Activated gamma-delta T cell treated with anti-CD3 and anti-CD28 coated beads, Interleukin-2, amount 50 U/mL, for 16 hours (primary cell): ENCODE measurements at places on chromosomes 2 and 18.

- DNase-seq: no peak
These were observed 168.1 kb upstream of the HS6ST1 start for GRCh38 chr2:128486640-128487375.

DNA sequence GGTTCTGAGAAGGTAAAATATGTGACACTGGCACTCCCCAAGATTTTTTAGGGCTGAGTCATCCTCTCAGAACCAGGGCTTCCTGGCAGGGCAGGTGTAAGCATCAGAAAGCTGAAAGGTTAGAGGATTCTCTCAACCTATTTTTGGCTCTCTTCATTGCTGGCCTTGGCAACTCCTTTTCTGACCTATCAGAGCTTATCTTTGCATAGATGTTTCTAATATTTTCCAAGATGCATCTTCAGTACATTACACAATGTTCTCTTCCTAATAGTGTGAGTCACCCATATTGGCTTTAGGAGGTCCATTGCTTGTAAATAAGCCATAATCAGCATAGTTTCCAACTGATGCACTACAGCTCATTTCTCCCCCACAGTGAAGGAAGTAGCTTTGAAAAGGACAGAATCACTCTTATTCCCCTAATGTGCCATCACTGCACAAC, 2008.4 kb upstream of the PIK3C3 start:
- DNase-seq: no peak

GRCh38 chr18:23650968-23651927, 11.5 kb downstream of the ANKRD29 start:
- DNase-seq: no peak

- DNase-seq: no peak
These were observed 153.4 kb downstream of the MBP start for GRCh38 chr18:76979111-76979751.

- no peak for DNase-seq
These were observed 17.6 kb downstream of the ADAM17 start for GRCh38 chr2:9538000-9538507.

- no peak for DNase-seq
These were observed 72.5 kb downstream of the GULP1 start for GRCh38 chr2:188364033-188364630.

DNA sequence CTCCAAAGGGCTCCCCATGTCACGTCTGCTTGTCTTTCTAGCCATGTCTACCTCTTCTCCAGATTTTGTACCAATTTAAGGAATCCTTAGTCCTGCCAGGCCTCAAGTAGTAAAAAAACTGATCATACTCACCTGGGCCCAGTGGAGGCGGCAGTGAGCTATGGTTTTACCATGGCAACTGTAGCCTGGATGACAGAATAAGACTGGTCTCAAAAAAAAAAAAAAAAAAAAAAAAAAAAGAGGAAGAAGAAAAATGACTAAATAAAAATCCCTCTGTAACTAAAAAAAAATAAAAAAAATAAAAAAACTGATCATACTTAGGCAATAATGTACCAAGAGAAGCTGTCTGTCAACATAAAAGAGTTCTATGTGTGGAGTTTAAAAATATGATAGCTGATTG, 221.6 kb downstream of the NR4A2 start:
- DNase-seq: no peak

- no peak for DNase-seq
These were observed 122.9 kb upstream of the MSTN start for GRCh38 chr2:190185380-190185779.

DNA sequence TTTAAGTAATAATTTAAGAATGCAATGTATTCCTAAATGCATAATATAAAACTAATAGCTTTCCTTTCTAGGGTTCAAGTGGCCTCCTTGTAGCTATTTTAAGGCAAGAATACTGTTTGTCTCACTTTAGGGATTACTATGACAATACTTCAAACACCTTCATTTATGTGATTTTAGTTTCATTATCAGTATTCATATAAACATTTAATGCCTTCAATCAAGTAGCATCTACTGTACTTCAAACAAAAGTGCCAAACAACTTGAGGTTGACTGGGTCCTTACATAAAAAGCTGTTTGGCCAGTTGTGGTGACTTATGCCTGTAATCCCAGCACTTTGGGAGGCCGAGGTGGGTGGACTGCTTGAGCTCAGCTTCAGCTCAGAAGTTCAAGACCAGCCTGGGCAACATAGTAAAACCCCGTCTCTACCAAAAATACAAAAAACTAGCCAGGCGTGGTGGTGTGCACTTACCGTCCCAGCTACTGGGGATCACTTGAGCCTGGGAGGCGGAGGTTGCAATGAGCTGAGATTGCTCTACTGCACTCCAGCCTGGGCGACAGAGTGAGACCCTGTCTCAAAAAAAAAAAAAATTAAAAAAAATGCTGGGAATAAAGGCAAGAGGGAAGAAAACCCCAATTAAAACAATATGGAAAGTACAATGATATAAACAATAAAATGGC, 9.3 kb downstream of the MEX3C start:
- DNase-seq: no peak

DNA sequence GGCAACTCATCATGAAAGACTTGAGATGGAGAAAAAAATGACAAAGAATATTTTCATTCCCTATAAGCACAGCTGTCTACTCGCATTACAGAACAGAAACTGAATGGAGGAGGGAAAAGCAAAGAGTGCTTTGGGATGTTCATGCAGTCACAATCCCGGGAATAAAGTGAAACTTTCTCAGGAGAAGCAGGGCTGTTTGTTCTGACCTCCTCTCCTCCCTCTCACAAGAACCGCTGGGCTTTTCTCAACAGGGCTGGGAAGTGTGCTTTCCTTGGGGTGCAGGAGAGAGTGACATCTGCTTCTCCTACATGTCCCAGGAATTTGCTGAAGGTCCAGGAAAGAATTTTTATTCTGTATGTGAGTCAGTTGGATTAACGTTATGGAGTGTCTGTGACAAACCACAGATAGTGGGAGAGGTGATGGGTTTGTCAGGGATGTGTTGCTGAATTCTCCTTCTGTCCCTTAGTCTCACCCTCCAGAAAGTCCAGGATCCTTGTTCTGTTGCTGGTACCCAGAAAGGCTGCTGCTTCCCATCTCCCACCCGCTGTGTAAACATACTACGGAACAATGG, 125.6 kb downstream of the HRH4 start:
- no peak for DNase-seq

- no peak for DNase-seq
These were observed 119.8 kb downstream of the DHRS9 start for GRCh38 chr2:169189132-169189531.

GRCh38 chr2:236083934-236084333, 84.3 kb downstream of the GBX2 start:
- no peak for DNase-seq

DNA sequence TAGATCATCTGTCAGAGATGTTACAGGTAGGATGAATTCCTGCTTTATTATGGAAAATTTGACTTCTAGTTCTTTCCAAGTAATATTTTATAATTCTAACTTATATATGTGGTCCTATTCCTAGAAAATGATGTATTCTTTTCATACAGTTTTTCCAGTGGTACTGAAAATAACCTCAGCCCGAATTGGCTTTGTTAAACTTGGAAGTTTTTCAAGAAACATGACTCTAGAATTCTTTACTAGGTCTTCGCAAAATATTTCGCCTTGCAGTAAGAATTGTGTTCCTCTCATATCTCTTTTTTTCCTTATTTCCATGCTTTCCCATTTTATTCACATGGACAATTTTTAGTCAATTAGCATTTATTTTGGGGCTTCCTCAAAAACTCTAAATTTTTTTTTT, 60.5 kb downstream of the BMPR2 start:
- no peak for DNase-seq

- no peak for DNase-seq
These were observed 65.8 kb downstream of the SUMO1 start for GRCh38 chr2:202172439-202173211.

GRCh38 chr2:105866216-105867185, 121.8 kb downstream of the NCK2 start:
- no peak for DNase-seq

- peak; percentile 55 for DNase-seq
These were observed 7.4 kb downstream of the DLX2 start for GRCh38 chr2:172095146-172095904.

DNA sequence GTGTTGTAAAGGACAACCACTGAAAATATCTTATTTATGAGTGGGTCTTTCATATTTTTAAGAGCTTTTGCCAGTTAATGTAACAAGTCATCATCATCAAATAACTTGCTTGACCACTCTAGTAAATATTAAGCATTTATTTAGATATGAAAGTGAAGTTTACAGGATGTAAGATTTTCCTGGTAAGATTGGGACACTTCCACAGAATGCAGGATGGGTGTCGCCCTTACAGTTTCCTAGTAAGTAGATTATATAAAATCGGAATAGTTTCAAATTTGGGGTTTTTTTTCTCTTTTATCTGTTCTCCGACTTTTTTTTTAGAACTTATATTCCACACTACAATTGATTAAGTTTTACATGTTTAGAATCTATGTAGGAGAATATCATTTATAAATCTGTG, 14.8 kb upstream of the SLC40A1 start:
- DNase-seq: no peak

- no peak for DNase-seq
These were observed 80.8 kb downstream of the TCF7L1 start for GRCh38 chr2:85213901-85214512.
